ENCODE measurements at places on chromosomes 7 and 10.

GRCh38 chr7:123795917-123796316 lies 47.1 kb upstream of the WASL start:
- no peak for DNase-seq

DNA sequence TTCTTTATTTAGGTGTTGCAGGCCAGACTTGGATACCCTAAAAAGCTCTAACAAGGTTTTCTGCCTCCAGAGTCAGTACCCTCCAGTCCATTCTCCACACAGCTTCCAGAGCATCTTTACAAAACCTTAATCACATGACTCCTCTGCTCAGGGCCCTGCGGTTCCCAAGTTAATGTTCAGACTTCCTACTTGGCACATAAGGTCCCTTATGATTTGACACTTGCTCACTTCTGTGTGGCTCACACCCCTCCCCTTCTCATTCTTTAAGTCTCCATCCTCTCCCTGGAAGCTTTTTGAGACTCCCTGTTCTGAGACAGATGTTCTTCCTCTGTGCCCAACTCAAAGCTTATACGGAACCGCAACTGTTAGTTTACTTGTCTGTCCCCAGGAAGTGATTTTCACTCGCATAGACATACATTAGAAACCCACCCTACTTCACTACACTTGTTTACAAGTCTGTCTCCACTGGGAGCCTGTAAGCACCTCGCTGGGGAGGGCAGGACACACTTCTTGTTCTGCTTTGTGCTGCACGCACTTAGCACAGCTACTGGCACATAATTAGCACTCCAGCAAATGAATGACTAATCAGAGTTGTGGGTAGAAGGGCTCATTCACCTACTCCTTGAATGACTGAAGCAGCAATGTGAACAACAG lies 154.3 kb upstream of the LAMB4 start:
- no peak for DNase-seq

DNA sequence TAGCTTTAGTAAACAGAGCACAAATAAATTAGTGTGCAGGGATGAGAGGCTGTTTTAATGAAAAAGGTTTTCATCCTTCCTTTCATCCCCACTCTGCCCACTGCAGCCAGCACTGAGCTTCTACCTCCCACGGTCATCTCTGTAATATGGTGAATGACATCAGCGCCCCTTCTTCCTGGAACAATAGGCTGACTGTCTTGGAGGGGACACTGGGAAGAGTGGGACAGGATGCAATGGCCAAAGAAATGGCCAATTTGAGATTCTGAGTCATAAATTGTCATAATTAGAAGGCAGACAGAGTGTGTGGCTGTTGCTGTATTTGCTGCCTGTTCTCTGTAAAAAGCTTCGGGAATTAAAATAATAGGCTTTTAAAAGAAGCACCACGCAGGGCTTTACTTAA lies 126.7 kb upstream of the CALN1 start:
- DNase-seq: no peak

DNA sequence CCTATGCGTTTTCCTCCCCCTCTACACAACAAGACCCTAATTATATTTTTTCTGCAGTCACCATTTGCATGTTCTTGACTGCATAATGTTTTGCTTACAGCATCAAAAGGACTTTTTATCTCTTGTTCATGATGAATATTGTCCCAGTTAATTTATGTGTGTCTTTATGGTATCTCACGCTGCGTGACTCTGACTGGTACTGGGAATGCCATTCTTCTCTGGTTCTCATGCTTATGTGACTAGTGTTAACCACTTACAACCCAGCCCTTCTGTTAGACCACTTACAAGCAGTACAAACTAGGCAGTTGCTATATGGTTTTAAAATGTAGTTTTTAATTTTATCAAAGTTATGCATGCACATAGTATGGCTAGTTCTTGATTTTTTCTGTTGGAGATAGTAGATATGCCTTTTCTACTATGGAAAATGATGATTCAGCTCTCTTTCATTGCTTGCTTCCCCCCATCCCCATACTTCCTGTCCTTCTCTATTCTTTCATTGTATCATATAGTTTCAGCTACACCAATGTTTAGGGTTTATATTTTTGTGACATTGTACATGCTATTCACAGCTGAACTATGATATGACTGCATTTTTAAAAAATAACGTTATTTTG lies 24.9 kb downstream of the BZW2 start:
- DNase-seq: no peak

DNA sequence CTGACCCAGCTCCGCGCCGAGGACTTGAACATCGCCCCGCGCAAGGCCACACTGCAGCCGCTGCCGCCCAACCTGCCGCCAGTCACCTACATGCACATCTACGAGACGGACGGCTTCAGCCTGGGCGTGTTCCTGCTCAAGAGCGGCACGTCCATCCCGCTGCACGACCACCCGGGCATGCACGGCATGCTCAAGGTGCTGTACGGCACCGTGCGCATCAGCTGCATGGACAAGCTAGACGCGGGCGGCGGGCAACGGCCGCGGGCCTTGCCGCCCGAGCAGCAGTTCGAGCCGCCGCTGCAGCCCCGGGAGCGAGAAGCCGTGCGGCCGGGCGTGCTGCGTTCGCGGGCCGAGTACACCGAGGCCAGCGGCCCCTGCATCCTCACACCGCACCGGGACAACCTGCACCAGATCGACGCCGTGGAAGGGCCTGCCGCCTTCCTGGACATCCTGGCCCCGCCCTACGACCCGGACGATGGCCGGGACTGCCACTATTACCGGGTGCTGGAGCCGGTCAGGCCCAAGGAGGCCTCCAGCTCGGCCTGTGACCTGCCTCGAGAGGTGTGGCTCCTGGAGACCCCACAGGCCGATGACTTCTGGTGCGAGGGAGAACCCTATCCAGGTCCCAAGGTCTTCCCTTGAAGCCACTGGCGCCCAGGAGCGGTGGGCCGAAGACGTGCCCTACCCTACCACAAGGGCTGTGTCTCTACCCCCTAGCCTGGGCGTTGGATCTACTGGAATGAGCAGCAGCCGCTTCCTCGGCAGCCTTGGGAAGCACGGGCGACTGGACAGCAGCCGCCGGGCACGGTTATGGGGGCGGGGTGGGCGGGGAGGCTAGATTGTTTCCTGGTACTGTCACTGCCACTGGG lies 945 bp downstream of the ADO start:
- DNase-seq: no peak

- no peak for DNase-seq
Measured at GRCh38 chr10:50531388-50532077, 92.2 kb downstream of the SGMS1 start.

- DNase-seq: no peak
Measured at GRCh38 chr7:43785420-43785819, 26.9 kb downstream of the BLVRA start.

DNA sequence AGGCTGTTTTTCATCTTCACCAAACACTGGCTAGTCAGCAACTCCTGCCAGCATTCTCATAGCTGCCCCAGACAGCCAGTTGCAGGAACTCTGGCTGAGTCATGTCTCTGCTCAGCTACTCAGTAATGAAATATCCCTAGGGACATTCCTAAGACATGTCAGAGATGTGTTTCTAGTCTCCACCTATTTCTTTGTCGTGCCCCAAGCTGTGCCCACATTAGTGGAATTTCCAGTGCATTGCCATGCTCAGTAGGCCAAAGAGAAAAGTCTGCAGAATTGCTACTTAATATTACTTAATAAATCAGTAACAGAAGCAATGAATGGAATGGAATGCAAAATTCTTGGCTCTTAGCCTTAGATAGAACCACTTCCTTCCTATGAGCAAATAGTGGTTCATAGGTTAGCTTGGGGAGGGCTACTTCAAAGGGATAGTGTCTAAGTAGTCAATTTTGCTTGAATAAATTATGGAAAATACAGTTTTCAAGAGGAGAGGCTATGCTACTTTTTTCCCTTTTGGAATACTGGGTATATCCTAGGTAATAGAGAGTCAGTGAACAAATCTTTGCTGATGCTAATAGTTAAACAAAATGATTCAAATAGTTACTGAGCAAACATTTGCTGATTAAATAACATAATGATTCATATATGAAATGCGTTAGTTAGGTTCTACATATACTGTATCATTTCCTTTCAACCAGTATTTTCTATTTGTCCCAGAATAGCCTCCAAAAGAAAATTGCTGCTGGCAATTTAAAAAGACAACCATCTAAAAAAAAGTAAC lies 23.6 kb upstream of the SEMA3C start:
- DNase-seq: no peak

GRCh38 chr10:132994185-132994796 lies 51.9 kb upstream of the CFAP46 start:
- DNase-seq: no peak

DNA sequence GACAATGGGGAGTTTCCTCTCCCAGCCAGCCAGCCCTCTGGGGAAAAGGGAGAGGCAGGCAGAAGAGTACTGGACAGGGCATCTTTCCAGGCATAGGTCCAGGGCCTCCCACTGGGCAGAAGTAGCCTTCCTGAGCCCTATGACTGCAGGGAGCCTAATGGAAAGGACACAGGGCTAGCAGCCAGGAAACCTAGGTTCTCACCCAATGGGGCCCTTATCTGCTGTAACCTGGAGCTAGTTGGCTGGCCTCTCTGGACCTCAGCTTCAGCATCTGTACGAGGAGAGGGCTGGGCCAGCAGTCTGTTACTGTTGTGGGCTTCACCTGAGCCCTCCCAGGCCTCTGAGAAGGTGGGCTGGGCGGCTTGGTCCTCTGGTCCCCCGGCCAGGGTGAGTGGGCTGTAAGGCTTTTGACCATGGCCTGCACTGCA lies 22.4 kb downstream of the LDB3 start:
- DNase-seq: no peak

Data from activated CD8-positive, alpha-beta memory T cell treated with anti-CD3 and anti-CD28 coated beads, Interleukin-2, amount 10 ng/mL, durations not matched to agents 7 days and 5 days (primary cell).